Fibroblast of lung (primary cell): ENCODE measurements at places on chromosomes 2 and 18. TPM values are rescaled to one million over a fixed set of nuclear protein-coding genes. Genes with fewer than 3 reads are reported as not detected.

Gene TUBA4B
- total RNA-seq = not detected in 2 replicates

Gene UPP2
- not detected in 2 replicates for total RNA-seq

Gene NTSR2
- under 0.01 TPM in 1 of 2 replicates, not detected in the other for total RNA-seq

Gene SULT1C4
- total RNA-seq = 0.26 and 0.50 TPM in 2 replicates

Gene NR4A2
- 0.17 and 0.26 TPM in 2 replicates for total RNA-seq

Gene RNF152
- 15.2 and 24.4 TPM in 2 replicates for total RNA-seq

Gene KYNU
- 1.5 and 4.6 TPM in 2 replicates for total RNA-seq

Gene CDCA7
- total RNA-seq = 1.3 and 1.5 TPM in 2 replicates

Gene SCYGR4
- total RNA-seq = not detected in 2 replicates

Gene PSD4
- 2.6 and 6.1 TPM in 2 replicates for total RNA-seq

Gene INHBB
- total RNA-seq = under 0.01 TPM in 1 of 2 replicates, not detected in the other

Gene CTAGE1
- total RNA-seq = under 0.01 TPM in 1 of 2 replicates, not detected in the other

Gene RAB17
- 0.17 and 0.26 TPM in 2 replicates for total RNA-seq

Gene TRIM54
- total RNA-seq = 0.17 TPM in 1 of 2 replicates, not detected in the other
